H4 (cell line): ENCODE measurements at places on chromosomes 3 and 15.

- no peak for DNase-seq
These were observed 59.9 kb upstream of the PPIB start for GRCh38 chr15:64222573-64223366.

GRCh38 chr3:192079098-192079497 lies 618.1 kb downstream of the PYDC2 start:
- DNase-seq = no peak

DNA sequence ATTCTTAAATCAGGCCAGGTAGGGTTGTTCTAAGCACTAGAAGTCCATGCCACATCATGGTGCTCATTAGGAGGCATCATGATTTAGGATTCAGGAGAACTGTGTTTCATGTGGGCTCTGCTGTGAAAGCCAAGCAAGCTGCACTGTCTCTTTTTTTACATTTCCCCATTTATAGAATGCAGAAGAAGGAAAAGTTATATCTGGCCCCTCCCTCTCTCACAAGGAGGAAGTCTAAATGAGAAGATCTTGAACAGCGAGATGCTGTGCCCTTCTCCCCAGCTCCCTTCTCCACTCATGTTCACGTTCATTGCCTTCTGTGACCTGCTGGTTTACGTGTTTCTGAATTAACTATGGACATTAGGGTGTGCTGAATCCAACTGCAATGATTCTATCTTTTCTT lies 178.5 kb upstream of the RASGRP1 start:
- no peak for DNase-seq

GRCh38 chr15:50280271-50280670 lies 14.7 kb upstream of the HDC start:
- peak; percentile 20 for DNase-seq

DNA sequence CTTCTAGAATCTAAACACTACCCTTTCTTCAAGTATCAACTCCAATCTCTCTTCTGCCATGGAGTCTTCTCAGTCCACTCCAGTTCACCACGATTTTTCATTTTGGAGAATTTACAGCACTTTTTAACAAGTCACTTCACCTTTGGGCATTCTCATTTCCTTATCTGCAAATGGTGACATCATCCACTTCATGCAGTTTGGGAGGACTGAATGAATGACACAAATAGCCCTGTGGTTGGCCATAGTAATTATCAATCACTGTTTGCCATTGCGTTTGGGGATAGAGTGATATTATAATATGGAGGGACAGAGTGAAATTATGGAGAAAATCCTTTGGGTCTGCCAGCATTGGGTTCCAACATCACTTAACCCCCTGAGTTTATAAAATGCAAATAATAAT lies 38.0 kb upstream of the TM4SF1 start:
- peak; percentile 19 for DNase-seq

GRCh38 chr3:108838436-108838835 lies 15.8 kb downstream of the TRAT1 start:
- no peak for DNase-seq
